ENCODE measurements at places on chromosomes 5 and 9.

GRCh38 chr5:15796557-15796956 lies 296.6 kb downstream of the FBXL7 start:
- no peak for DNase-seq

DNA sequence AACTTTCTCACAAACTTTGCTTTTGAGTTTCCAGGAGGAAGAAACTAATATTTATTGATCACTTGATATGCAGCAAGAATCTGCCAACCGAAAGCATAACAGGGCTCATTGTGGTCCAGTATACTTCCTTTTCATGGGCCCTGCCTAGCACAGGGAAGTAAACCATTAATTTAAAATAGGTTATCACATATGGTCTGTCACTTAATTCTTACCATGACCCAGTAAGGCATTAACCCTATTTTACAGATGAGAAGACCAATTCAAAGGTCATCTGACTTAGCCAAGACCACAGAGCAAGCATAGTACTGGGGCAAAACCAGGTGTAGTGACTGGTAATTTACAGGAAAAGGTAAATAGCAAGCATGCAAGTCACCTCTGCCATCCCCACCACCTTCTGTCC lies 336.9 kb upstream of the DMAC1 start:
- no peak for DNase-seq

GRCh38 chr5:5483880-5484598 lies 61.6 kb downstream of the ICE1 start:
- DNase-seq: no peak

DNA sequence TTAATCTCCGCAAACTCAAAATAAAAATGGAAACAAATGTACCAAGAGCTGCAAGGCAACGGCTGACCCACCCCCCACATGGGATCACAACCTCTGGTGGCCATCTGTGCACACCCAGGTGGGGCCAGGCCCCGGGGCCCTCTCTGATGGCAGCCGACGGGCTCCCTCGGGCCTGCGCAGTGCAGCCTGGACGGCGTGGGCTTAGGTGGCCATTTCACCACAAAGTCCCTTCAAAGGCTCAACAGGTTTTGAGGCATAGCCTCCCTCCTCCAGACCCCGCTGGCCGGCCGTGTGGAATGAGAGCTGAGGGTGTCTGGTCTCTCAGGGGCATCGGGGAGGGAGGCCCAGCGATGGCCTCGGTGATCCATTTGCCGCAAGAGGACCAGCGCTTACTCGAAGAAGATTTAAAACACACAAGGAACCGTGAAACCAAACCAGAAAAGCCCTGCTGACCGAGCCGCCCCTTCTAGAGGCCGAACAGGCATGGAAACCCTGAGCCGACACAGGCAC lies 42.7 kb upstream of the CEP72 start:
- DNase-seq: peak; percentile 16

GRCh38 chr5:113179156-113179555 lies 202.6 kb downstream of the DCP2 start:
- peak; percentile 49 for DNase-seq

- DNase-seq: no peak
Observed at GRCh38 chr5:10399839-10400238, 41.8 kb upstream of the ROPN1L start.

- DNase-seq: peak; percentile 47
Observed at GRCh38 chr9:27154908-27155307, 45.9 kb downstream of the TEK start.

- DNase-seq: no peak
Observed at GRCh38 chr5:42636946-42637345, 119.7 kb upstream of the CCDC152 start.

DNA sequence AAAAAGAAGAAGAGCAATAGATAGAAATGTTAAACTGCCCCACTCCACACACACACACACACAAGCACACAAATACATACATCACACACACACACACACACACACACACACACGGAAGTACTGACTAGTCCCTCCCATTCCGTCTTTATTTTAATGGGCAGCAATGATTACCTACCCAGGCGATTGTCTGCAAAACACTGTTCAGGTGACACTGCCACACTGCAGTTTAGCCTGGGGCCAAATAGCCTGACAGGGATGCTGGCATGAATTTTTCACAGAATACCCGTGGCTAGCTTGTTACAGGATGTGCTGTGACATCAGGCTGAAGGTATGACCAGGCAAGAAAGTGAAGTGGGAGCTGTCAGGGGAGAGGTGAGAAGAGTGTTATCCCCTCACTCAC lies 86.9 kb downstream of the FRMD3 start:
- DNase-seq: no peak

DNA sequence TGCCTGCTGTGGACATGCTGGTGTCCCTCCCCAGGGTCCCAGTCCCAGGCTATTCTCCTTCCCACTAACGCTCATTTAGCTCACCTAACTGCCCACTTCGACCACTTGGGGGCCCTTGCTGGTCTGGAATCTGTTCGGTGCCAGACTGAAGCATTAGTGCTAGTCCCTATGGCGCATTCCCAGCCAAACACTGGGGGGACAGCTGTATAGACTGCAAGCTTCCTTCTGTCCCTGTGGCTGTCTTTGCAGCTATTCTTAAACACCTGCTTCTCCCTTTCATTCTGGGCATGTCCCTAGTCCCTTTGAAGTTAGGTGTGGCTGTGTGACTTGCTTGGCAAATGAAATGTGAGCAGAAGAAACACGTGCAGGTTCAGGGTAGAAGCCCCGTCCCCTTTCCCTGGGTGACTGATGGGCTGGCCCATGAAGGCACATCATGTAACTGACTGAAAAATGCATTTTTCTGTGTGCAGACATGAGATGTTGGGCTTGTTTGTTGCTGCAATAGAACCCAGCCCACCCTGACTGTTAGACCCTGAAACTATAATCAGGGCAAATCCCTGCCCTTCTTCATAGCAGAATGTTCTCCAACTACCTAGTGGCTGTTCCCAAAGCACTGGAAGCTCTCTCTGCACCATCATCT lies 134.4 kb downstream of the BARX1 start:
- DNase-seq: no peak

GRCh38 chr5:131932235-131932634 lies 13.2 kb downstream of the MEIKIN start:
- no peak for DNase-seq

DNA sequence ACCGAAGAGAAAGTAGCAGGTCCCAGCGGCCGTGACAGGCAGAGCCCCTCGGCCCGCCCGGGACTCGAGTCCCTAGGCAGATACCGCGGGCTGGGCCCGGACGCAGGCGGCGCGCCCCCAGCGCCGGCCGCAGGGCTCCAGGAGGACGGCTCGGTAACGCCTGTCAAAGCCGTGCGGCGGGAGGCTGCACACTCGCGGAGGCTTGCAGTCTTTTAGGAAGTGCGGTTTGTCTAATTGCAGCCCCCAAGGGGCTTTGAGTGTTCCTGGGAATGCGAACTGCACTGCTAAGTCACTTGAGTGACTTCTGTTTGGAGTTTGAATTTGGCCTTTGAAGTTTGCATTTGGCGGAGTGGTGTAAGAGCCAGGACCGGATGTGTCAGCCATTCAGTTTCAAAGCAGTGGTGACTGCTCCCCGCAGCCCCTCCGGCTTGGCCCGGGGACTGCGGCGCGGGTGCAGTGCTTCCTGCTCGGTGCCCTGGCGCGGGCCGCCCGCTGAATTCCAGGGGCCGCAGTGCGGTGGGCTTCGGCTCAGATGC lies 1.3 kb downstream of the MAP3K1 start:
- DNase-seq: peak; percentile 66

- DNase-seq: no peak
Observed at GRCh38 chr5:122375801-122376200, 63.8 kb downstream of the SNCAIP start.

DNA sequence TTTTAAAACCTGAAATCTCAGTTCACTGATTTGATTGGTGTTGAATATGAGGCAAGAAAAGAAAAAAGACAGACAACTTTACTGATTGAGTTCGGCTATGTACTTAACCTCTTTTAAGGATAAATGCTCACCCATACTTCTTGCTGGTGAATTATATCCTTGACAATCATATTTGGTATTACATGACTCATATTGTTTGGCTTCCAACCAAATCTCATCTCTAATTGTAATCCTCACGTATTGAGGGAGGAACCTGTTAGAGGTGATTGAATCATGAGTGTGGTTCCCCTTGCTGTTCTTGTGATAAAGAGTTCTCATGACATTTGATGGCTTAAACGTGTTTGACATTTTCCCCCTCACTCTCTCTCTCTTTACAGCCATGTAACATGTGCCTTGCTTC lies 255.6 kb upstream of the IZUMO3 start:
- DNase-seq: no peak

DNA sequence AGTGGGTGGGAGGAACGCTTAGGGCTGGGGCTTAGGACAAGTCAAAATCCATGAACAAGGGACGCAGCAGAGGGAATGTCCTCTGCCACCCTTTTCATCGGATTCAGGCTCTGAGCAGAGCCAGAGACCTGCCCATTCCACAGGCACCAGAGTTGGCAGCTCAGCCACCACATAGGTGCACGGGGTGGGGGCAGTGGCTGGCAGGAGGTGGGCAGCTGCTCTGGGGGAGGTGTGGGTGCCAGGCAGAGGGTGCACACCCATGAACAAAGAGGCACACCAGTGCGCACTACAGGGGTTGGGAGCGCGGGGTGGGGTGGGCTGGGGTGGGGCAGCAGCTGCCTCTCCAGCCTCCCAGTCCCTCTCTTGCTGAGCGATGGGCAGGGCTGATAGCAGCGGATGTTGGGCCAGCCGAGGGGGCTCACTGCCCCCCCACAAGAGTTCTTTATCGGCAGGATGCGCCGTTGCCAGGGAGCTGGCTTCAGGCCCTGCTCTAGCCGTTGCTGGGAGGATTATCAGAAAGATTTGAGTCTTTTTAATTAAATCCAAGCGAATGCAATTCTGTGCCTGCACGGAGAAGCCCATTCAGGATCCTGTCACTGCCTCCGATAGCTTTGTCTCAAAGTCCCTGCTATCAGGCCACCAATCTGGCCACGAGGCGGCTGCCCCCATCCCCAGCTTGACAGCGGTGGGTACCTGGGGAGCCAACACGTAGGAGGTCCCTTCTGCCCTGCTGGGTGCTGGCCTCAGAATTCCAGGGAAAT lies 64.3 kb upstream of the LMX1B start:
- DNase-seq: no peak

- DNase-seq: no peak
Observed at GRCh38 chr9:75414371-75415160, 326.3 kb downstream of the OSTF1 start.

GRCh38 chr9:80094176-80094771 lies 522.5 kb downstream of the TLE4 start:
- no peak for DNase-seq

DNA sequence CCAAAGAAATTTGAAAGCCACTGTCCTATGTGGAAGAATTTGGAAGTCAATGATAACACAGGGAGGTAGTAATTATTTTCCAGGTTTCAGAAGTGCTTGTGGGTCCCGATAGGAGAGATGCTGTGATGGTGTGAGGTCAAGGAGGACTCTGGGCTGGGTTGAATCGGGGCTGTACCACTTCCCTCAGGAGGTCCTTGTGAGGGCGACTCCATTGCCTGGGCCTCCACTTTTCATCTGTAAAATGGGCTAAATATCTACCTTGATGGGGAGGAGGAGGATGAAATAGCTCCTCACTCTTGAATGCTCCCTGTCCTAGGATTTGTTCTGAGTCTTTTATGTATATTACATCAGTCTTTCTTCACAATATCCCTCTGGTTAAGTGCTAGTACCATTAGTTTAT lies 59.0 kb downstream of the ROPN1L start:
- DNase-seq: no peak

- no peak for DNase-seq
Observed at GRCh38 chr9:6758248-6758497, 400 bp downstream of the KDM4C start.

GRCh38 chr5:59648949-59649921 lies 244.3 kb downstream of the PDE4D start:
- no peak for DNase-seq

DNA sequence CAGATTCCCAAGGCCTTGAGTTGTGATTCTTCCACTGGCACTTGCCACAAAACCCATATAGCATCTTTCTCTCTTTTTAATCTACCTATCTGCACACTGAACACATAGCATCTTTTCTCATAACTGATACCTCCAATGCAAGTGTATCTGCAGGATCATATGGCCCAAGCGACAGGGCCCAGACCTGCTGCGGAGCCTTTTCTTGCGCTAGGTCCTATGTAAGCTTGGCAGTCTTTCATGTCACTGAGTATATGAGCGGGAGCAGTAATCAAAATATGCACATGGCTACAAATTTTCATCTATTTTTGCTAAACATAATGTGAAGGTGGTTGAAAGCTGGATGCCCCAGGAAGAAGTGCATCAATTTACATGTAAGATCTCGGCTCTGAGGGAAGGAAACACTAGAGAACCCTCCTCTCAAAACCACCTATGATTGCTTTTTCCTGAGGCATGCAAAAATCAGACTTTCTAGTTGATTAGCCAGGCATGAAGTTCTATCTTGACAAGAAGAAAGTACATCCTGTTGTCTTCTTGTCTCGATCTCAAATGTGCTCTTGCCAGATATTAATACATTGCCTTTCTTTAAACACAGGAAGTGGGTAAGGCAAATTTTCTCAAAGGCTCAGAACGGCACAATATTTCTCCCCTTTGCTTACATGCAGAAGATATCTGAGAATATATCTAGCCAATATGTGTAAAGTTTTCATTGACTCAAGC lies 26.9 kb upstream of the CEMIP2 start:
- DNase-seq: no peak

DNA sequence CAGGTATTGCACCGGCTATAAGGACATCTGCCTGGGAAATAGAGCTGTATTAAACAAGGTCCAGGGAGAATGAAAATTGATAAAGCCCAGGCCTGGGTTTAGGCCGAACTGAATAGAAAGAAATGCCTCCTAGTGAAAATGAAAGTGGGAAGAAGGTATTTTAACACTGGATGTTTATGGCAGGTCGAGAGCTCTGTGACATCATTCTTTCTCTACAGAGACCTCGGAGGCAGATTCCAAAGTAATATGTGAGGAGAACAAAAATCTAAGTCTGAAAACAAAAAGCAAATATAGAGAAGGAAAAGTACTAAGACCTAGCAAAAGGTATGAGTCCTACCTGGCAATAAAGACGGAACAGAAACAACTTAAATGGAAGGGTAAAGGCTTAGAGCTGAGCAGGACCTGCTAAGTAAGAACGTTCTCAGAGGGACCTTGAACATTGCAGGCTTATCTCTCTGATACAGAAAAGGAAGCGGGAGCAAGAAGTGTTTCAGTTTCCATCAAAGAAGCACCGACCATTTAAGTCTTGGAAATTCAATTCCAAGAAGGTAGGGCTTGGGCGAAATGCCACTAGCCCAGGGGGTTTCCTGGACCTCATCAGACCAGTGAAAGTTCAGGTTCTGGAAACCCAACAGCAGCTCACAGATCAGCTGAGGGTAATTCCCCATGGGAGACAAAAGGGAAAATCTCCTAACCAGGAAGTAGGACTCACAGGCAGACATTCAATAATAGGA lies 80.0 kb downstream of the SUSD1 start:
- no peak for DNase-seq

DNA sequence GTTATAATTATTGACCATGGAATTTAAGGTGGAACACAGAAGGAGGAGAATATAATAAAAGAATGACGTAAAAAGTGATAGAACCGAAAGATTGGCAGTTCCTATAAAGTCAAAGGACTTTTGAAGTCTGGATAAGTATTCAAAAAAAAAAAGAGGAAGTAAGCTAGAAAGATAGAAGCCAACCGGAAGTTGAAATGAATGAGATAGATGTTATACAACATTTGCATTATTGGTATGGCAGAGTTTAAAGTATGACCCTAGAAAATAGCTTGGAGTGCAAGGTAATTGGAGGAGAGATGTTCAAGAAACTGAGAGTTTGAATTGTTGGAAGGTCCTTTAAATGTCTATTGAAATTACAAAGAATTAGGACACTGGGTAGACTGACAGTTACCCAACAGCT lies 293.6 kb downstream of the FER start:
- DNase-seq: no peak

- no peak for DNase-seq
Observed at GRCh38 chr5:346229-346935, 24.9 kb downstream of the AHRR start.

- no peak for DNase-seq
Observed at GRCh38 chr9:110479481-110479880, 100.1 kb downstream of the SVEP1 start.
